Right ventricle myocardium inferior (tissue), 1 donor: ENCODE measurements at places on chromosomes 5 and 9. TPM values are rescaled to one million over a fixed set of nuclear protein-coding genes. Genes with fewer than 3 reads are reported as not detected.
A peak's percentile ranks its signal among the peaks of the same experiment; 100 is the strongest.

MVB12B gene
- total RNA-seq = 12.7 TPM

SPARC gene
- 517 TPM for total RNA-seq

NRARP gene
- total RNA-seq = 4.7 TPM

OCLN gene
- 1.5 TPM for total RNA-seq

OLFML2A gene
- 27.3 TPM for total RNA-seq

LRRC19 gene
- not detected for total RNA-seq

IFNA6 gene
- total RNA-seq = not detected

WDR31 gene
- 13.0 TPM for total RNA-seq

PTGR1 gene
- total RNA-seq = 44.9 TPM

WWC1 gene
- 1.9 TPM for total RNA-seq

GRCh38 chr9:98867429-98868168 lies 60.1 kb downstream of the GALNT12 start:
- DNase-seq = peak; percentile 88

DNA sequence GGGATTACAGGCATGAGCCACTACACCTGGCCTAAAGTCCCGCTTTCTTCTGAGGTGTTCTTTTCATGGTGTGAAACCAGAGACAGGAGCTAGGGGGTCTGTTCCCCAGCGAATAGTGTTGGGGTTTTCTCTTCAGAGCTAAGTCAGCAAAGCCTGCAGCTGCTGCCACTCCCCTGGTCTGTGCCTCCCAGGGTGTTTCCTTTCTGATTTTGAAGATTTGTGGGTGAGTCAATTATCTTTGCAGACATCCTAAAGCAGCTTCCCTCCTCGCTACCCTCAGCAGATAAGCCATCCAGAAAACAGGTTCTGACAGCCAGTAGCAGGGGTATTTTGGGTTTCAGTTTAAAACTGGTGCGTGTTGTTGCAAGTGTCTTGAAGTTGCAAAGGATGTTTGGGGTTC lies 72.0 kb upstream of the IQGAP2 start:
- DNase-seq = no peak

DNA sequence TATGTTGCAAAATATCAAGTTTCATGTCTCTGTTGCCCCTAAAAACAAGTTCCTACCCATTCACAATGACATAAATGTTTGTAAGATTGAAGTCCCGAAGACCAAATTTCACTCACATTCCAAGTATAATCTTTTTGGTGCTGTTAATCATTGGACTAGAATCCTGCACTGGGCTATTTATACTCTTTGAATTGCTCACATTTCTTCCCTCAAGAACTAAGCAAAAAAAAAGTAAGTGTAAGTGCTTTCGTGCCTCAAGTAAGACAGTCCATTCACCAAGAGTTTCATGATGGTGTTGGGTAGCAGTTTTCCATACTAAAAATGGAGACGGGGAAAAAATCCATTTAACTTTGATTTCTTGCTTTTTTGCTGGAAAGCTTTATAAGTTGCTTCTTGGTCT lies 242.3 kb downstream of the EBF1 start:
- no peak for DNase-seq

- no peak for DNase-seq
Measured at GRCh38 chr5:111129938-111130337, 37.8 kb downstream of the WDR36 start.

DNA sequence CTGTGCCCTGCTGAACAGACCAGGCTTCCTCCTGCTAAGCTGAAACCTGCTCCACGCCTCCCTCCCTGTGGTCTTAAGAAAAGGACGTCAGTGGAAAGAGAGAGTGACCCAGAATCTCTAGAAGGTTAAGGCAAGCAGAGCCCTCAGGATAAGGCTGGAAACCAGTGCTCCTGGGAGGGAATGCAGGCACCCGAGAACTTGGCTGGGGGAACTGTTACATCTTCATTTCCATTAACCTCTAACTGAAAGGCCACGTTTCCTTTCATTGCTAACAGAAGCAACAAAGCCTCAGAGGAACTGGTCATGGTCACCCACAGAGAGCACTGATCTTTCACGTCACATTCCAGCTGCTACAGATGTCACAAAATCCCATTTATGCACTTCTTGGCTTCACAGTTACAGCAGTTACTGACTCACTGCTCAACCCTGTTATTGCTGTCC lies 26.1 kb upstream of the AKNA start:
- no peak for DNase-seq

- DNase-seq = no peak
Measured at GRCh38 chr5:132425009-132425937, 55.8 kb downstream of the SLC22A5 start.

DNA sequence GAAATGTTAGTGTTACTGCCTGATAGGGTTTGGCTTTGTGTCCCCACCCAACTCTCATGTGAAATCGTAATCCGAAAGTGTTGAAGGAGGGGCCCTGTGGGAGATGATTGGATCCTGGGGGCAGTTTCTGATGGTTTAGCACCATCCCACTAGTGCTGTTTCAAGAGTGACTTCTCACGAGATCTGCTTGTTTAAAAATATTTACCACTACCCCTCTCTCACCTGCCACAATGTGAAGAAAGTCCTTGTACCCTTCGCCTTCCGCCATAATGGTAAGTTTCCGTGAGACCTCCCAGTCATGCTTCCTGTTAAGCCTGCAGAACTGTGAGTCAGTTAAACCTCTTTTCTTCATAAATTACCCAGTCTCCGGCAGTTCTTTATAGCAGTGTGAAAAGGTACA lies 2.6 kb upstream of the RFX3 start:
- no peak for DNase-seq

GRCh38 chr5:170296935-170297588 lies 515 bp downstream of the LCP2 start:
- DNase-seq = no peak

- DNase-seq = no peak
Measured at GRCh38 chr5:172266071-172266675, 17.4 kb downstream of the UBTD2 start.

DNA sequence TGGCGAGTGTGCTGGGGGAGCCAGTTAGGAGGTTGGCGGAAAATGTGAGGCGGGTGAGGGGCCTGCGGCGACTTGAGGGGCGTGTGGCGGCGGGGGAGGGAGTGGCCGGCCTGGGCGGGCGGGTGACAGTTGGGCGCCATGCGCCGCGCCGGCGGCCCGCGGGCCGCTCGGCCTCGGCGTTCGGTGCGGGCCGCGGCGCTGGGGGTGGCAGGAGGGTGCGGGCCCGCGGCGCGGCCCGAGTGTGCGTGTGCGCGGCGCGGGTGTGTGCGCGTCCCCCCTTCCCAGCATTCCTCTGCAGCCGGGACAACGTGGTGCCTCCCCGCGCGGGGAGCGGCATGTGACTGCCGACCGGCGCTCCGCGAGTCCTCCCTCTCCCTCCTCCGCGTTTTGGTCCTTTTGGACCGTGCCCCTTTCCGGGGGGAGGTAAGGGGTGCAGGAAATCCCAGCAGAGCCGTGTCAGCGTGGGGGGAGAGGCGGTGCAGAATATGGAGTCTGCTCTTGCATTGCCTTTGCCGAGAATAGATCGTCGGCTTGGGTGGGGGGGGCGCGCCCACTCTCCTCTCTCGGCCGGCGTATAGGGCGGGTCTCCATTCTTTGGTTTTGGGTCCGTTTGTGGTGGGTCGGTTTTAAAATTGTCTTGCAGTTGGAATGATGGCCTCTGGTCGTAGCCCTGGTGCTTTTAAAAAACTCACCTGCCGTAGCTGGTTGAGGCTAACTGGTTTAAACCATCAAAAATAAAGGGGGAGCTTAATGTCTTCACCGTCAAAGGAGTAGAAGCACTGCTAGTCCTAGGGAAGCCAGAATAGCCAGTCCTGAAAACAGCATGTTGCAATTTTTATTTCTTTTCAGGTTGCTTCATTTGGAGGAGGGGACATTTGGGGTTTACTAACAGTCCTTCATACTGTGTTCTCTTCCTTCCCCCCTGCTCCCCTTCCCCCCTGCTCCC lies 2.0 kb downstream of the LARP1 start:
- peak; percentile 74 for DNase-seq
